Stimulated activated CD4-positive, alpha-beta T cell treated with anti-CD3 and anti-CD28 coated beads, Interleukin-15, amount 100 ng/mL, for 1 hour (primary cell): ENCODE measurements at places on chromosomes 13 and 19.

DNA sequence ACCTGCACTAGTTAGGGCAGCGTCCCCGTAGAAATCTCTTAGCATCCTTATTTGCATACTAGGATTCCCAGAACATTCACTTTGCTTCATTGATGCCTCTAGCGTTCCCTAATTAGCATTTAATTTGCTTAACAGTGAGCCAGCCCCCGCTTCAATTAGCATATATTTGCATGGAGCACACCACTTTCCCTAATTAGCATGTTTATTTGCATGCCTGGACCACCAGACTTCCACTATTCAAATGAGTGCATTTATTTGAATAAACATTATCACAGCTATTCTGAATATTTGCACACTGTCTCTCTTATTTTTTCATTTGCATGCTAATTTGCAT lies 69.6 kb downstream of the RYR1 start:
- no peak for DNase-seq

DNA sequence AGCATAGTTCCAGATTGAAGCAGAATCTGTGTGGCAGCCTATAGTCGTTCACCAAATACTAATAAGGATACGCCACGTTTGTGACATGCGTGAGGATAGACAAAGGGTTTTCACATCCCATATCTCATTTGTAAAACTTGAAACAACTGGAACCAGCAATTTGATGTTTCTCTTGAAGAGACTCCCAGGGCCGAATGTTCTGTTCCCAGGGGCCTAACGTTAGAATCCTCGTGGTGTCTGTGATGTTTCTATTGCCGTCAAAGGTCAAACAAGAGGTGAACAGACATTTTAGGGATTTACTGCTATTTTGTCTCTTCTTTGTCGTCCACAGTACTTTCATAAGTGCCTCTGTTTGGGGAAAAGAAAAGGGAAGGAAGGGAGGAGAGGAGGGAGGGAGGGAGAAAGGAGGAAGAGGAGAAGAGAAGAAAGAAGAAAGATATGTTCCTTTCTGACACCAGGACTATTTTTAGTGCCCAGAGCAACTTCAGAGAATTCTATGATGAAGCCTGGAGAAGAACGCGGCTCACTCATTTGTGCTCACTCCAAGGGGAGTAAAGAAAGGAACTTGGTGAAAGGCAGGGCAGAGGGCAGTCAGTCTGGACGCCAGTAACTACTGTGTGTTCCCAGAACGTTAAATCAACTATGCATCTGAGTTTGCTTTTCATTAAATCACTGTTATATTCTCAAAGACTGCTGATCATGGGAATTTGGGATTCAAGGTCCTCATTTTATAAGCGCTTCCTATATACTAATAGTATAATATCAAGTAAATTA lies 154.5 kb downstream of the DCT start:
- no peak for DNase-seq

GRCh38 chr13:60519496-60519895 lies 122.5 kb downstream of the TDRD3 start:
- no peak for DNase-seq

- no peak for DNase-seq
These were observed 89.7 kb downstream of the ZAR1L start for GRCh38 chr13:32225481-32225931.

- DNase-seq = no peak
These were observed 85.0 kb downstream of the SACS start for GRCh38 chr13:23348262-23349127.

DNA sequence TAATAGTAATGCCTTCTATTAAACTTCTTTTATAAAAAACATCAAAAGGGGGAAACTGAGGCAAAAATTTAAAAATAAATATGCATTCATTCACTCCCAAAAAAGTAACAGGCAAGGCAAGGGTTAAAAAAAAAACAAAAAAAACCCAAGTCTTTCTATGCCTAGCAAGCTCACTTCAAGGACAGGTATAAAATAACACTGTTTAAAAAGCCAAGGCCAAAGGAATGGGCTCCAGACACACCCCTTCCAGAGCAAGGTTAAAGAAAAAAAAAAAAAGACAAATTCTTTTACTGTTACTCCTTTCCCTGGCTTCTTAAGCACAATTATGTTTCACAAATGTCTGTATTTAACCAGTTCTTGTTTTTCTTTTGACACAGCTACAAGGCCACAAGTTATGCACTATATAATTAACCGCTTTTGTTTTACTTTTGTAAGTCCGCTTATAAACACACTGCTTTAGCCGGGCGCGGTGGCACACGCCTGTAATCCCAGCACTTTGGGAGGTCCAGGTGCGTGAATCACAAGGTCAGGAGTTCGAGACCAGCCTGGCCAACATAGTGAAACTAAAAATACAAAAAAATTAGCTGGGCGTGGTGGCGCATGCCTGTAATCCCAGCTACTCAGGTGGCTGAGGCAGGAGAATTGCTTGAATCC lies 3.6 kb downstream of the SIGLEC11 start:
- DNase-seq = no peak

GRCh38 chr19:13841086-13841961 lies 35.6 kb upstream of the NANOS3 start:
- DNase-seq = no peak

- DNase-seq = no peak
These were observed 28.7 kb upstream of the KCTD15 start for GRCh38 chr19:33767898-33768413.

DNA sequence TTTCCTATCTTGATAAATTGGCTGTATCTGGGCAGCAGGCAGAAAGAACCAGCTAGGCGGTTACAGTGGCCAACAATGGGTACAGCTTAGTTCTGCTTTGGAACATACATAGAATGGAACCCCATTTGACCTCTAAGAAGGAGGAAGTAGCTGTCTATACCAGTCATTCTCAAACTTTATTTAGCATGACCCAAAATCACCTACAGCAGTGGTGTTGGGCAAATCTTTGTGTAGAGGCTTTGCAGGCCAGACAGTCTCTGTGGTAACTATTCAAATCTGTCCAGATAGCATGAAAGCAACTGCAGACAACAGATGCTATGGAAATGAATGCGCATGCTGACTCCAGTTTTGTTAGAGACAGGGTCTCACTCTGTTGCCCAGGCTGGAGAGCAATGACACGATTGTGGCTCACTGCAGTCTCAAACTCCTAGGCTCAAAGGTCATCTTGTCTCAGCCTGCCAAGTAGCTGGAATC lies 12.0 kb upstream of the KCNC3 start:
- no peak for DNase-seq

- DNase-seq = no peak
These were observed 17.1 kb downstream of the SHISA7 start for GRCh38 chr19:55426042-55426441.

DNA sequence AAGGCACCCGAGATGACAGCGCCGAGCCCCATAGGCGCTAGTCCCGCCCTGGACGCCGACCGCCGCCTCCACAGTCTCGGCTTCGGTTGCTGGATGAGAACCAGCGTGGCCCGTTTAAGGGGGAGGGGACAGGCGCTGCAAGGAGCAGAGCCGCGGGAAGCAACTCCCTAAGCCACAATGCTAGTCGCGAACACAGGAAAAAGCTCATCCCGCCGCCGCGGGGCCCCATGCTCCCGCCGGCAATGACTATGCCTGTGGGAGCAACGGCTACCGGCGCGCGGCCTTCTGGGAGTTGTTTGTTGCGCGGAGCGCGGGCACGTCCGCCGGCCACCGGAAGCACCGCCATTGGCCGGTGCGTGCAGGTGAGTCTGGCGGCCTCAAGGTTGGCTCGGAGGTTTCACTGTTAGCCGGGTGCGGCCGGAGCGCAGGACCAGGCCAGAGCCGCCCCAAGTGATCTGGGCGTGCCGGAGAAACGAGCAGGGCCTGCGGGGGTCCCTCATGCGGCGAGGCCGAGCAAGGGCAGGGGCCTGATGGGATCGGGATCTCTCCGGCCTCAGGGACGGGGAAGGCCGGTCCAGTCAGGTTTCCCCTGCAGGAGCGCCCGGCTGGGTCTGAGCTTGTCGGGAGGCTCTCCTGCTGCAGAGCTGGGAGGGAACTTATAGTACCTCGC lies at the start of gene ZNF544:
Gene ZNF544 (plus strand): TSS at position 330 of the 670 bp plus-strand sequence. CDS start 15,110 bp downstream, outside the sequence.
- peak; percentile 50 for DNase-seq

- DNase-seq = no peak
These were observed 16.4 kb downstream of the ZNF814 start for GRCh38 chr19:57872450-57872849.

DNA sequence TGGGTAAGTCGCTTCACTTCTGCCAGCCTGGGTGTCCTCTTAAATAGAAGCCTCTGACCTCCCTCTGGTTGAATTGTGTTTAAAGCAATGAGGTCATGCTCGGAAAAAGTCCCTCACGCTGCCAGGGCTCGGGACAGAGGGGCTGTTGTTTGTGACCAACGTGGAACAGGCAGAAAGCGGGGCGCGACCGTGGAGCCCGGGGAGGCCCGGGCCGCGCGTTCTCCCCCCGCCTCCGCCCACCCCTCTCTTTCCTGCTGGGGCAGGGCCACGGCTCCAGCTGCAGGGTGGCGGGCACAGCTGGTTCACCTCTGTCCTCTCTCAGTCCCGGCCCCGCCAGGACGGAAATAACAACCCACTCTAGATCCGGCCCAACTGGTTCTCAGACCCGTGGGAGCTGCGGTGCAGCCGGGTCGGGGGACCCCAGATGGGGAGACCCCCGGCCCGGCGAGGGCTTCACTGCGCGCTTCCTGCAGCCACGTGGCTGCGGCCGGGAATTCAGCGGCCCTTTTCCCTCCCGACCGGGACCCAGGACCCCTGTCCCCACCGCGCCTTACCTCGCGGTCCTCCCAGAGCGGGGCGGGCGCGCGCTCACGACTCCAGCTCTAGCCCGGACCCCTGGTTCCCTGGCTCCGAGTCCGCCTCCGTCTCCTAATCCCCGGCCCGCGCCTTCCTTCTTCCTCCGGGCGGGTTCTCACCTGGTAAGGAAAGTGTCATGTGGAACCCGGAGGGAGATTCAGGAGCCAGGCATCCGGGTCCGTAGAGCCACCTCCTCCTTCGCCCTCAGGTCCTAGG lies 1.9 kb downstream of the CDC42EP5 start:
- DNase-seq = no peak

GRCh38 chr13:76773448-76774094 lies 112.6 kb downstream of the KCTD12 start:
- DNase-seq = no peak

DNA sequence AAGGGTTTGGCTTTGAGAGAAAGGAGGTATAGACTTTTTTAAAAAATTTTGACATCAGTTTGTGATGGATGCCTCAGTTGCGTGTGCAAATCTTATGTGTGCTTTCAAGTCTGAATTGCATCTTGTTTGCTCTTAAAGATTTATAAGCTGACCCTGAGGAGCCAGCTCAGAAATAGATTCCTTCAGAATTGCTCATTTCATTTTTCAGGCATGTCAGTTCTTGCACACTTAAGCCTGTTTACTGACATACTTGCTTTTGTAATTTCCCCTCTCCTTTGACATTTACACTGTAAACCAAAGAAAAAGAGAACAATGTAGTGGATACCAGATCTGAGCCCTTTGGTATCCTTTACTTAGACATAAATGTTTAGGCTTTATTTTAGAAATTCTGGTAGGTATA lies 87.6 kb downstream of the RNF17 start:
- no peak for DNase-seq

DNA sequence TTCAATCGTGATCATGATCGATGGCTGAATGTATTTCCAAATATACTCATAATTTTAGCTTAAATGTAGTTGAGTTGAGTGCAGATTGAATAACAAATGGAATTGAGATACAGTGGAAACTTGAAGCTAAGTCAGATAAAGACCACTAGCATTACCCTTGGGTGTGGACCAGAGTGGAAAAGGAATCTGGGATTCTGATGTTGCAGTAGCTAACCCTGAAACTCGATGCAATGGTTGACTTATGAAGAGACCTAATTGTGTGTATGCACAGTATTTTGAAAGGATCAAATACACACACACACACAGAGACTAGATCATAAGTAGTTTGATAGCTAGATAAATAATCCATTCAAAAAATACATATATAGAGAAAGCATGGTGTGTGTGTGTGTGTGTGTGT lies 135.8 kb downstream of the RXFP2 start:
- no peak for DNase-seq

DNA sequence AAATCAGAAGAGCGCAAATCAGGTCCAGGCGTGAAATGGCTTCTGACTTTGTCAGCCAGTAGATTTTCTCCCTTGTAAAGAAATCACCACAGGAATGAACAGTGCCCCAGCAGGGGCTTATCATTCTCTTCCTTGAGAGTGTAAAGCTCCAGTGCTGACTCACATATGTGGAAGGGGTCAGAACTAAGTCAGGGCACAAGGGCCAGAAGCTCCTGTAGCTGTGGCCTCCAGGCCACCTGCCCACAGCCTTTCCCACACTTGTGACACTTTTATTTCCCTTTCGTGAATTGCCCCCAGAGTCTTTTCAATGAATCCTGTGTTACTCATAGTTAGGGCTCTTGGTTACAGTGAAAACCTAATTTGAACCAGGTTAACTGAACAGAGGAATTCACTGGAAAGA lies 99.6 kb downstream of the SUCLA2 start:
- no peak for DNase-seq

GRCh38 chr19:41547569-41547968 lies 28.4 kb upstream of the CEACAM21 start:
- DNase-seq = no peak

DNA sequence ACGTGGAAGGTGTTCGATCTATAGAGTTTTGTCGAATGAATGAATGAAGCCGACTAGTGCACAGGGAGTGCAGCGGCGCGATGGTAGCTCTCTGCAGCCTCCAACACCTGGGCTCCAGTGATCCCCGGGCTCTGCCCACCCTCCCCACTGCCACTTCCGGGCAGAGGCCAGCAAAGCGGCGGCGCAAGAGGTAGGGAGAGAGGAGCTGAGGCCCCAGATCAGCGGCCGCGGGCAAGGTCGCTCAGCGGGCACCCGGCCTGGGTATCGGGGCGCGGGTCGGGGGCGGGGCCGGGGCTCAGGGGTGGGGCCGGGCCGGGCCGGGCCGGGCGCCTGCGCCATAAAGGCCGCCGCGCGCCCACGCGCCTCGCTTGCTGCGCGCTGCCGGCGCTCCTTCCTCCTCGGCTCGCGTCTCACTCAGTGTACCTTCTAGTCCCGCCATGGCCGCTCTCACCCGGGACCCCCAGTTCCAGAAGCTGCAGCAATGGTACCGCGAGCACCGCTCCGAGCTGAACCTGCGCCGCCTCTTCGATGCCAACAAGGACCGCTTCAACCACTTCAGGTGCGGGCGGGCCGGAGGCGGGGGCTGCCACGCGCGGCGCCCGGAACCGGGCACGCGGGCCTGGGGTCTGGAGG lies at the start of gene GPI:
Gene GPI (plus strand): TSS at position 367 of the 633 bp plus-strand sequence. CDS start 71 bp downstream, at position 438.
- peak; percentile 40 for DNase-seq

DNA sequence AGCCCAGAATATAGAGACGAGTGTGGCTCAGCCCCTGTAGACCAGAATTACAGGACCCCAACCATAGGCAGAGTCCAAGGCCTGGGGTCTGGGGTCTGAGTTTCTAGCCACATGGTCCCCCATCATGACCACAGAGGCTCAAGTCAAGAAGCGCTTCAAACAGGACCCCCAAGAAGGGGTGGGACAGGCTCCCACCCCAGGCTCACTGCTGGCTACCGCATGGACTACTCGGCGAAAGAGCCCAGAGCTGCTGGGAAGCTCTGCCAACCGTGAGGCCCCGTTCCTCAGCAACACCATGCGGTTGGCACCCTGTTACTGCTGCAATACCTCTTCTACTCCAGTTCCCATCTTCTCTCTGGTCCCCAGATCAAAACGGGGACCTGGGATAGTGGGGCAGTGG lies 254.8 kb downstream of the TEX29 start:
- DNase-seq = no peak
